ENCODE measurements at places on chromosomes 4 and X.
A peak's percentile ranks its signal among the peaks of the same experiment; 100 is the strongest.

DNA sequence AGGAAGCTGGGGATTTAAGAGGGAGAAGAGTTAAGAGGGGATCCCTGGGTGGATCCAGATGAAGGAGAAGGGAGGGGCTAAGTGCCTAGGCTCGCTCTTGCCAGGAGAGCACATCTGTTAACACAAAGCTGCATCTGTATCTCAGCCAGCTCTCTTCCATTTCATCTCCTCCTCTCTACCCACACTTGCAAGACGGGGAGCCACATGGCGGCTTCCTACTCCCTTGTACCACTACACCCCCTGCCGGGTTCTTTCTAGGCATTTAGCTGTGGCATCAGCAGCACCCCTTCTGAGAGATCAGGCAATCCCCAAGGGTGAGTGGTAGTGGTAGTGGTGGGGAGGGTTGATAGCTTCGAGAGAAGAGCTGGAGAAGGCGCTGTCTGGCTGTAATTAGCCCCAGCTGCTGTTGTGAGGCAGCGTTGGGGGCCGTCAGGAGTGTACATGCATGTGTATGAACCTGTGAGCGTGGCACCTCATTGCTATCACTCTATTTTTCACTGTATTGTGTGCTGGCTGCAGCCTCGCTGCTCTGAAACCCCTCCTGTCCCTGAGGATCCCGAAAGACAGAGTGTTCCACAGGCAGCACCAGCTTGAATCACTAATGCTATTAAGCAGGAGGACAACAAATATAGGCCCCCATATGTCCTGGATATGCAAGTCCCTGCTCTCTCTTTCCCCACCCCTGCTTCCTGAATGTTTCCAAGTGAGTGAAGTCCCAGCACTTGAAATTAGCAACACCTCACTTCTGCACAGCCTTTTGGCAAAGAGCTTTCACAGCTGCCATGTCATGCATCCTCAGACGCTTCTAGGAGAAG, 73.7 kb downstream of the RTL9 start:
- DNase-seq: peak; percentile 37

DNA sequence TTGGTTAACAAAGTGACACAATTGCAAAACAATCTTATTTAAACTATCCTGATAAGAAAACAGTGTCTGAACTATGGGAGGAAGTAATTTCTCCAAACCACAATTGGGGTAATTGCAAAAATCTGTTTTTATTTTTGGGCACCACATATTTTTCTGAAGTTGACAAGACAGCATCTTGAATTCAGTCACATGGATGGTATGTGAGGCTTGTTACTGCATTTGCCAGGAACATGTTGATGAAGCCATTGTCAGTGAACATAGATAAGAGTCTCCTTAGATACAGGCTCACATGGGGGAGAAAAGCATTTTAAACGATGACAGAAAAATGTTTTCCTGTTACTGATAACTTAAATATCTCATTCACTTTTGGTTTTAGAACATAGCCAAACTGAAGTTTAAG, 5.5 kb upstream of the USP53 start:
- no peak for DNase-seq

GRCh38 chr4:18798123-18798522, 776.6 kb upstream of the LCORL start:
- no peak for DNase-seq

- DNase-seq: no peak
Measured at GRCh38 chrX:17818726-17819125, 42.4 kb downstream of the RAI2 start.

DNA sequence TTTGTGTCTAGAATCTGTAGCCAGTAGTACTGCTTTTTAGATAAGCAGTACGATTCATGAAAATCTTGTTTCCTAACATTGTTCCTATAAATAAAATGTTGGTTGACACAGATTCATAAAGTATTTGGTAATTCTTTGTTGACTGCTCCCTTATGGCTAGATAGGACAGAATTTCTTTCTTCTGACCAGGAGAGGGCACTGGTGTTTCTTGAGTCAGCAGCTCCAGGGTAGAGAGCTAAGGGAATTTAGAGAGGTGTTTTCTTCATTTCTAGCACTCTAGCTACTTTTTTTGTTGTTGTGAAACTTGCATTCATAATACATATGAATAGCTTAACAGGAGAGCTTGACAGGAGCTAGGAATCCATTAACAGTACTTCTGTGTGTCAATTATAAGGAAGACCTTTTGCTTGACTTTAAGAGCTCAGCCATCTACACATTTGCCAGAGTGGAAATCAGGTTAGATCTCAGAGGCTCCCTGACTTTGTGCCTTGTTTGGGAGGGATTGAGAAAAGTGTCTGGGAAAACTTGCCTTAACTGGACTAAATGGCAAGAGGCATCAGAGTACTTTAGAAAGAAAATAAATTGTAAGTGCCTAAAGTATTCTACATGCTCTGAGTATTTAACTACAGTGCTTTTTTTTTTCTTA, 756.1 kb downstream of the SH3BGRL start:
- DNase-seq: peak; percentile 1

DNA sequence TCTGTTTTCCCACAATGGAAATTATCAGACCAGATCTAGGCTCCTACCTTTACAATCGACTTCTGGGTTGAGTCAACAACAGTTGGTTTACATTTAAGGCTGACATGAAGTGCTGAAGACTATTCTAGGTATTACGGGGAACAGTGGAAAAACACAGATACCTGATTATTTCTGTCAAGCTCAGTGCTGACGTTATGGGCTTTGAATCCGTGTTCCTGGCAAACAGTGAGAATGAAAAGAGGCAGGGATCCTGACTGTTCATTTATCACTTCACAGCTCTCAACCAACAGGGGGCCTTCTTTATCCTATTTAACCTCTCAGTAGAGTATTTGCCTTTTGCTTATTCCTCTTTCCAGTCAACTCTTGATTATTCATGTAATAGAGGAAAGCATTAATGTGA, 43.1 kb downstream of the TMEM164 start:
- peak; percentile 85 for DNase-seq

DNA sequence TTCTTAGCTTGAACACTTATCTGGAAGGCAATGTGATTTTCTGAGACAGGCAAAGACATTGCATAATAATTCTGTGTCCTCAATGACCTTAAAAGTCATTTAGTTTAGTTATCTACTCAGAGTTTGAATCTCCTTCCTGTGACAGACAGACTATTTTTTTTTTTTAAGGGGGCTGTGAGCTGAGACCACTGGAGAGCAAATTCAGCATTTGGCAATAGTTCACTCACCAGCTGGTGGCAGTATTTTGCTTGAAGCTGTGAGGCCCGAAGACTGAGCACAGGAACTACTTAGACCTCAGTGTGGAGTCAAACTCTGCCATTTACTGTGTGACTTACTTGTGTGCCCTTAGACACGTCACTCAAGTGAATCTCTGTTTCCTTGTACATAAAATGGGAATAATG, 22.9 kb upstream of the CPE start:
- DNase-seq: peak; percentile 70

GRCh38 chr4:37758226-37758625, 68.3 kb upstream of the PGM2 start:
- no peak for DNase-seq

- no peak for DNase-seq
Measured at GRCh38 chr4:3112609-3113469, 38.4 kb downstream of the HTT start.

DNA sequence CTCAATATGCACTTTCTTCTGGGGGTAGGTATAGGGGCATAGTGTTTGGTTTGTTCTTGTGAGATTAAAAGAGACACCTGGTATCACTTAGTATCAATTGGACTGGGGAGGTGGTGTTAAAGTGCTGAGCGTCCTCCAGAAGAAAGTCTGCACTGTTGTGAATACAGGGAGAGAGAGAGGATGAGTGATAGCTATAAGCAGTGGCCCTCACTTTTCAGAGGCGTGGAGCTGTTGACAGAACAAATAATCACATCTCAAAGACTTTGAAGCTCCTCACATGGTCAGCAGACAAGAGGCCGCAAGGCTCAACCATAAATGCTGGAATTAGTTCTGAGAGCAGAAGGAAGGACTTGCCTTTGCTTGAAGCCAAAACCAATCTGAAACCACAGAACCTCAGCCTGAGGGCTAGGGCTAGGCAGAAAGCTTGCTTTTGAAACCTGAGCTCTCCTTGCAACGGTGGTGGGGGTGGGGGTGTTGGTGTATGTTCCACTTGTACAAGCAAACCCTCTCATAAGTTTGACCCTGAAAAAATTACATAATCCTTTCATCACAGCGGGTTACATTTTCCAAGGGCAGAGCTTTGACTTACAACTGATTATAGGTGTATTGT, 123.2 kb upstream of the SCML1 start:
- peak; percentile 53 for DNase-seq

- DNase-seq: no peak
Measured at GRCh38 chr4:93743022-93743421, 85.5 kb upstream of the ATOH1 start.

DNA sequence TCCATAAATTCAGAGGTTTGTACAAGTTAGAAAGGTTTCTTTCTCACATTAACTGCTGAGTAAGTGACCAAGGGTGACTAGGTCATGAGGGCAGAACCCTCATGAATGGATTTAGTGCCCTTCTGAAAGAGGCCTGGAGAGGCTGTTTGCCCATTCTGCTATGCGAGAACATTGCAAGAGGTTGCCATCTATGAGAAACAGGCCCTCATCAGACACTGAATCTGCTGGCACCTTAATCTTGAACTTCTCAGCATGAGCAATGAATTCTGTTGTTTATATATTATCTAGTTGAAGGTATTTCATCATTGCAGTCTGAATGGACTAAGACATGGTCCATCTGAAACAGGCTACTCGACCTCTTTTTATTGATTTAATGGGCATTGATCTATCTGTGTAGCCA, 96.2 kb upstream of the GPRIN3 start:
- DNase-seq: no peak

DNA sequence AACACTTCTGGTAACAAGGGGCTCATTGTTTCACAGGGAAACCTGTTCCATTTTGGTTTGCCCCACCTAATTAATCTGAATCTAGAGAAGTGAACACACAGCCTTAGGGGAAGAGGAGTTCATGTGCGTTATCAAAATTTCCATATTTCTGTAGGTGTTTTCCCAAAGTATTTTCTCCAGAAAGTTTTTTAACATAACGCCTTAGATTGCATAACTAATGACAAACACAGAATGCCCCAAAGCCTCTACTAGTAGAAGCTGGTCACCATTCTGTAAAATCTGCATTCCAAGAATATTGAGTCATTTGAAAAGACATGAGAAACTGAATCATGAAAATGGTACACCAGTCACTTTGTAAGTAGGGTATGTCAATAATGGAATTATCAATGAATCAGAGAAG, 41.1 kb downstream of the IL13RA2 start:
- DNase-seq: no peak

DNA sequence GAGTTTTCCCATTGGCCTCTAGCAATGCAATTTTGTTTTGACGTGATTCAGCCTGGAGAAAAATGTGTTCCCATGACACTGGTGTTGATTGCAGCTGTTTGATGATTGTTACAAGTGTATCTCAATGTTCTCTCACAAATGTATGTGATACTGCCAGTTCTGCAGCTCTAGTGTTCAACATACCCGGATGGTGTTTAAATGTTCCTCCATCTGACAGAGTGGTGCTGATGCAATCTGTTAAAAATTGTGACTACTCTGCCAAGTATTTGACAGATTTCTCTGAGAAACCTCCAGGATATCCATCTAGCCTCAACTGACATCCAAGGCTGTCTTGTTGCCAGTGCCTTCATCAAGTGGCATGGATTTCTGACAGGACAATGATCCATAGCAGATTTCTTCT, 657.2 kb upstream of the DIAPH2 start:
- DNase-seq: no peak

DNA sequence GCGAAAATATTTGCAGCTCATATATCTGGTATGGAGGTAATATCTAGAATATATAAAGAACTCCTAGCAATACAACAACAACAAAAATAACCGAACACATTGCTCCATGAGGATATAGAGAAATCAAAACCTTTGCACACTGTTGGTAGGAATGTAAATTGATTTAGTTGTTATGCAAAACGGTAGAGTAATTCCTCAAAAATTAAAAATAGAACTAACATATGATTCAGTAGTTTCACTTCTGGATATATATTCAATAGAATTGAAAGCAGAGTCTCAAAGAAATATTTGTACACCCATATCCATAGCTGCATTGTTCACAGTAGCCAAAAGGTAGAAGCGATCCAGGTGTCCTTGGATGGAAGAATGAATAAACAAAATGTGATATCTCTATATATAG, 203.0 kb upstream of the CNKSR2 start:
- DNase-seq: no peak
